Activated CD4-positive, CD25-positive, alpha-beta regulatory T cell treated with anti-CD3 and anti-CD28 coated beads, Interleukin-2, amount 50 U/mL, for 72 hours (primary cell): ENCODE measurements at places on chromosomes 3 and 15.

DNA sequence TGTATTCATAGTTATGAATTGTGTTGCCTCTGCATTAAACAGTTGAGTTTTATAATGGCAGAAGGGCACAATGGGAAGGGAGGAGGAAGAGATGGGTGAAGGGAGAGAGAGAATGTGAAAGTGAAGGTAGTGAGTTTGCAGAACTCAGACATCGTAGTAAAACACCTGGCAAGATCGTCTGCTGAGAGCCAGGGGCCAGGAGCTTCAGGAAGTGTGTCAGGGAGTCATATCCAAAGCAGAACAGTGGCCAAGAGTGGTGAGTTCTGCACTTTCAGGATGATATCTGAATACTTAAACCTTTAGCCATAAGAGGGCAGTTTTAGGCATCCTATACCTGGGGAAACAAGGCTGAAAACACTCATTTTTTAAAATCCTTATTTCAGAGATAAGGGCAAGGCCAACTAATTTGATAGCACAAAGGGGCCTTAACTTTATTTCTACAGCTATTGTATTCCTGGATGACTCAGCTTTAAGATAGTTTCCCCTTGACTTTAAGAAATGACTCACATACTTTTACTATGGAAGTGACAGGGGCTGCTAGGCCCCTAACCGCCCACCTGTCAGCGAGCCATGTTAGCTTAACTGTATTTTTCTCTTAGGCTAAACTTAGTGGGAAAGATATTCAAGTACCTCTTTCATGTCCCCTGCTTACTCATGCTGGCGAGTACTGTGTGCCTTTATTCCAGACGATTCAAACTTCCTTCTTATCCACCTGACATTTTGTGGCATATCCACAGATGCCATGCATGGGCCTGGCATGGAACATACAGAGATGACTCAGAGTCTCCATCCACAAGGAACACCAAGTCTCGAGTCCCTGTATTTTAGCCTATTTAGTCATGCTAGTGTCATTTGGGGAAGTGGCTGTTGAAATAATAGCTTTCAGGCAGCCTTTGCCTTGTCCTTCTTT lies 53.9 kb downstream of the RLBP1 start:
- DNase-seq = peak; percentile 40

GRCh38 chr15:72925661-72926060 lies 126.6 kb upstream of the NEO1 start:
- DNase-seq = no peak

DNA sequence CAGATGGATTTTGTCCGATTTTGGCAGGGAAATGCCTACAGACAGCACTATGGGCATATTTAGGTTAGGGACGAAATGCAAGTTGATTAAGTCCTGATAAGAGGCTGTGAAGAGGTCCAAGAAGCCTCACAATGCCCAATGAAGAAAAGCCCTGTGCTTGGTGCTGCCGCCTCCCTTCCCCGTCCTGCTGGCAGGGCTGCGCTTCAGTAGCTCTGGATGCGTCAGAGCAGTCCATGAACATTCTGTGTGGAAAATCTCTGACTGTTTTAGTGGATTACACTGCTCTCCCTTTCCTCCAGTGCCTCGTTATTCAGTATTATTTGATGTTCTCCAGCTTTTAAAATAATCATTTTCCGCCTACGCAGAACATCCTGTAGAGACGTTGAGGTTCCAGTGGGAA lies 39.6 kb downstream of the MLH1 start:
- DNase-seq = no peak

DNA sequence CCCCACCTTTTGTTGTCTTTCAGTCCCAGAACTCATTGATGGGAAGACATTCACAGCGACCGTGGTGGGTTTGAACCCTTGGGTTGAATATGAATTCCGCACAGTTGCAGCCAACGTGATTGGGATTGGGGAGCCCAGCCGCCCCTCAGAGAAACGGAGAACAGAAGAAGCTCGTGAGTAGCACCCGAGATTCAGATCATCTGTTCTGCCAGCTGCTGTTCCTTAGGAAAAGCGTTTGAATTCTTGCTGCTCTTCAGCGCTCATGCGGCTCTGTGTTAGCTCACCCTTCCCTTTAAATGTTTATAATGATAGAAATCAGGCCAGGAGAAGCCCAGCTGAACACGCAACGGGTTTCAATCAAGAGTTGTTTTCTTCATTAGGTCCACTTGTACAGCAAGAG lies 73.0 kb downstream of the IL5RA start:
- no peak for DNase-seq

- DNase-seq = no peak
These were observed 43.7 kb downstream of the CHRD start for GRCh38 chr3:184423561-184423960.
